ENCODE measurements at places on chromosomes 4 and X.

DNA sequence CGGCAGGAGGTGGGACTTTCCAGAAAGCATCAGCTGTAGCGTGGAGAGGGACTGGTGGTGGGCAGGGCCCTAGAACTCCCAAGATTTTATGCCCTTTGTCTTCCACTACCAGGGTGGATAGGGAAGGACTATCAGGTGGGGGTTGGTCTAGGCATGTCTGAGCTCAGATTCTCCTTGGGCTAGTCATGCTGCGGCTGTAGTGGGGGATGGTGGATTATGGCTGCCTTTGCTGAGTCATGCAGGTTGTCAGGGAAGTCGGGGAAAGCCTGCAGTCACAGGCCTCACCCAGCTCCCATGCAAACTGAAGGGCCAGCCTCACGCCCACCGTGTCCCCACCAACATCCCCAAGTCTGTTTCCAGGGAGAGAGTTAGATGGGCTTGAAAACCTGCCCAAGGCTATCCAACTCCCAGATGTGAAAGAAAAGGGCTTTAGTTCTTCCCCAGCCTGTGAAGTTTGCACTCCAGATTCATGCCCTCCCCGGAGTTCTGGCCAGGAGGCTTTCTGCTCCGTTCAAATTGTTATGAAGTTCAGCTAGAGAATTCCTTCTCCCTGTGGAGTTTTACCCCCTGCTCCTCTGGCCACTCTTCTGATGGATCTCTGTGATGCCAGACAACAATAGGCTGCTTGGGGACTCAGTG, 13.4 kb upstream of the MEPE start:
- no peak for DNase-seq

GRCh38 chr4:123299212-123299691, 97.3 kb upstream of the SPRY1 start:
- no peak for DNase-seq

DNA sequence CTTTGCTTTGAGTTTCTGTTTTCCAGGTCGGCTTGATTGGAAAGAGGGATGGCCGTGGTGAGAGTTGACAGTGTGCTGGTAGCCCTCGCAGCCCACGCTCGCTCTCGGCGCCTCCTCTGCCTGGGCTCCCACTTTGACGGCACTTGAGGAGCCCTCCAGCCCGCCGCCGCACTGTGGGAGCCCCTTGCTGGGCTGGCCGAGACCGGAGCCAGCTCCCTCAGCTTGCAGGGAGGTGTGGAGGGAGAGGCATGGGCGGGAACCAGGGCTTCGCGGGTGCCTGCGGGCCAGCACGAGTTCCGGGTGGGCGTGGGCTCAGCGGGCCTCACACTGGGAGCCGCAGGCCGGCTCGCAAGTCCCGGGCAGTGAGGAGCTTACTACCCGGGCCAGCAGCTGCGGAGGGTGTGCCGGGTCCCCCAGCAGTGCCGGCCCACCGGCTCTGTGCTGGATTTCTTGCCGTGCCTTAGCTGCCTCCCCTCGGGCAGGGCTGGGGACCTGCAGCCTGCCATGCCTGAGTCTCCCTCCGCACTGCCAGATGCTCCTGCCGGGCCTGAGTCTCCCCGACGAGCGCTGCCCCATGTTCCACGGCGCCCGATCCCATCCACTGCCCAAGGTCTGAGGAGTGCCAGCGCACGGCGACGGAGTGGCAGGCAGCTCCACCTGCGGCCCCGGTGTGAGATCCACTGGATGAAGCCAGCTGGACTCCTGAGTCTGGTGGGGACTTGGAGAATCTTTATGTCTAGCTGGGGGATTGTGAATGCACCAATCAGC, 166.4 kb upstream of the FAT1 start:
- no peak for DNase-seq

DNA sequence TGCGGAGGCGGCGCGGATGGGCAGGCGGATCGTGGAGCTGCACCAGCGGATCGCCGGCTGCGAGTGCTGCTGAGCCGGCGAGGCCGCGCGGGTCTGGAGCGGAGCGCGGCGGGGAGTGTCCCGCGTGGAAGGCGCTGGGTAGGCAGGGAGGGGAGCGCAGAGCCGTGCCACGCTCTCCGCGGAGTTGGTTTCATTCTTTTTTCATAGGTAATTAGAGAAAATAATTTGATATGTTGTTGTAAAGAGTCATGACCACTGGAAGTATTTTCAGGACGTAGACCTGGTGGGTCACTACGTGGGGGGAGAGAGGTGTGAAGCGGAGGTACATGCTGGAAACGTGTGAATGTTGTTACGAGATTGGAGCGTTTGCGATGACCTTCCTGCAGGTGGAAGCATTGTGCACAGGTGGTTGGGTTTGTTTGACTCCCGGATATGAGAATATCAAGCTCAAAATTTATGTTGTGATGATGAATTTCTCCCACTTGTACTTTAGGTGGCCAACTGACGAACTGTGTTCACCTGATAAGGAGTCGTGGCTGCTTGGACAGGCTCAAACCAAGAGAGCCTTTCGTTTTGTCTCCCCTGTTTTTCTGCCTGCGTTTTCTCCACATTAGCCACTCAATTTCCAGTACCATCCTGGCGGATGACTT, 19.1 kb upstream of the S100P start:
- DNase-seq = peak; percentile 63

- DNase-seq = no peak
Observed at GRCh38 chr4:100935090-100935489, 412.2 kb downstream of the PPP3CA start.

- DNase-seq = no peak
Observed at GRCh38 chr4:121679267-121679666, 17.5 kb downstream of the ANXA5 start.

GRCh38 chr4:83046693-83047473, 11.9 kb downstream of the COPS4 start:
- DNase-seq = no peak

- no peak for DNase-seq
Observed at GRCh38 chr4:166335256-166335938, 462.4 kb downstream of the TLL1 start.

GRCh38 chr4:174586651-174587050, 64.4 kb upstream of the HPGD start:
- no peak for DNase-seq

DNA sequence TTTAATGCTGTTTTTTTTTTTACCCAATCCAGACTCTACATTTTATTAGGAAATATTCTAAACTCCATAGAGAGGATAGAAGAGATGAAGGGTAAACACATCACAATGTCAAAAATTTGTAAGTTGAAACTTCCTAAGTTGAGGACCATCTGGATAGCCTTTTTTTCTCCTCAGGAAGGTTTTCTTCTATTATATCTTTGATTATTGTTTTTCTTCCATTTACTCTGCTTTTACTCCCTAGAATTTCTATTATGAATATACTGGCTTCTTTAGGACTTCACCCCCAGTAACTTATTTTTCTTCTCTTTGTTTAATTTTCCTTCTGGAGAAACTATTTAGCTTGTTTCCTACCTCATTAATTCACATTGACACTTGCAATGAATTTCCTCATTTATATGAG, 71.2 kb upstream of the SLIT2 start:
- no peak for DNase-seq

GRCh38 chr4:78068481-78068880, 11.4 kb downstream of the FRAS1 start:
- no peak for DNase-seq

DNA sequence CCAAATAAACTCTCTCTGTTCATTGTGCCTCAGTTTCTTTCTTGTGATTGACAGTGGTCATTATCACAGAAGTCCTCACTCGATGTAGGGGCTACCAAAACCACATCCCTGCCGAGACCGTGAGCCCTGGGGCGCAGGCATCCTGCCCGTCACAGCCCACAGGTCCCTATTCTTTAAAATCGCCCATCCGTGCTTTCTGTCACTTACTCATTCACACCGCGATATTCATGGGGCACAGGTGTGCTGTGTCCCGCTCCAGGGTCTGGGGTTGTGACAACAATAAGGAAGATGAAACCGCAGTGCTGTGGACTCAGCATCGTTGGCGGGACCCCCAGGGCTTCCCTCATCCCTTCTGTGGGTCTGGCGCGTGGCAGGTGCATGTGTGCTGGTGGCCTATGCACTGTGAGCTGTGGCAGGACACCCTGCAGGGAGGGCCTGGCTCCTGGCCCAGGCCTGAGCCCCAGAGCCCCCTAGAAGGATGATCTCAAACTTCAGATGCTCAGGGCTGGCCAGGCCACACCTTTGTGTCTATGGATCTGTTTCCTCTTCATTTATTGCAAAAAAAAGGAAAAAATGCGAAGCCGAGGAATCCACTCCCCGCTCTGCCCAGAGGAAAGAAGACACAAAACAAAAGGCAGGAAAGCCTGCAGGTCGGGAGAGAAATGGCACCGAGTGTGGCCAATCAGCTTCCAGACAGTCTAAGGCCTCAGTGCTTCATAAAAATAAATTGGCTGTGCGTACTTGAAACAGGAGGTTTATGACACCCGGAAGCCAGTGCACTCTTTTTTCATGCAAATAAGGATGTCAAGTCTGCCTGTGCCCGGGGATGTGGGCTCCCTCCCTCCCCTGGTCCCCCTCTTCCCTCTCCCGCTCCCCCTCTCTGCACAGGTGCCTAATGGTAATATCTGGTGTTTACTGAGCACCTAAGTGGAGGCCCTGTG, 109.5 kb upstream of the ADRA2C start:
- DNase-seq = no peak

GRCh38 chrX:82362550-82362949, 1145.5 kb upstream of the POU3F4 start:
- no peak for DNase-seq

GRCh38 chrX:72382202-72382595, 76.5 kb upstream of the CITED1 start:
- DNase-seq = no peak

Measured in activated effector memory CD4-positive, alpha-beta T cell treated with Interleukin-2 at 50 U/mL for 16 hours (primary cell).